ENCODE measurements at places on chromosomes 7 and 10. TPM values are rescaled to one million over a fixed set of nuclear protein-coding genes. Genes with fewer than 3 reads are reported as not detected.

The PNLIPRP3 gene
- polyA plus RNA-seq = not detected

The COBL gene
- 9.2 TPM for polyA plus RNA-seq

The PLA2G12B gene
- 1.3 TPM for polyA plus RNA-seq

DNA sequence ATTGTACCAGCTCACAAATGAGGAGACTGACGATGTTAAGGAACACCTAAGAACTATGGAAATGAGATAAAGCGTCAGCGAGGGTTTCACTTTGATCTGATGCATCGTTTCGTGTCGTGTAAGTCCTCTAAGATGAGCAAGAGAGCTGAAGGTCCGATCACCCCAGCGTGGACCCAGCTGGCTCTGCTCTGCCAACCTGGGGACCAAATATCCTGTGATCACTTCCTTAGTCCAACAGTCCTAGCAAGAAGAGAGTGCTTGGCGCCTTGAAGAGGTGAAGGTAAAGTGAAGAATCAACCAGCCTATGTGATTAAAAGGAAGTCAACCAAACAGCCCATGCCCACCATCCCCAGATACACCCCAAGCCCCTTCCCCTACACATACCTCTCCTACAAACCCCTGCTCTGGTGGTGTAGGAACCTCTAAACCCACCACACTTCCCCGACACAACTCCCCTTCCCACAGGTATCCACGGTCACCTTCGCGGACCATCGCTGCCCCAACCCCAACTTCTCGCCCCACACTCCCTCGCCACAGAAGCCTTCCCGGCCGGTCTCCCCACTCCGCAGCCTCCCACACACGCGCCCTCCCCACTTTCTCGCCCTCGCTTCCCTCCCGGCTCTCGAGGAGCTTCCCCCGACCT is 722 bp downstream of the UPF2 start:
- no peak for DNase-seq

- DNase-seq = no peak
Observed at GRCh38 chr7:77570330-77571011, 33.4 kb downstream of the PTPN12 start.

DNA sequence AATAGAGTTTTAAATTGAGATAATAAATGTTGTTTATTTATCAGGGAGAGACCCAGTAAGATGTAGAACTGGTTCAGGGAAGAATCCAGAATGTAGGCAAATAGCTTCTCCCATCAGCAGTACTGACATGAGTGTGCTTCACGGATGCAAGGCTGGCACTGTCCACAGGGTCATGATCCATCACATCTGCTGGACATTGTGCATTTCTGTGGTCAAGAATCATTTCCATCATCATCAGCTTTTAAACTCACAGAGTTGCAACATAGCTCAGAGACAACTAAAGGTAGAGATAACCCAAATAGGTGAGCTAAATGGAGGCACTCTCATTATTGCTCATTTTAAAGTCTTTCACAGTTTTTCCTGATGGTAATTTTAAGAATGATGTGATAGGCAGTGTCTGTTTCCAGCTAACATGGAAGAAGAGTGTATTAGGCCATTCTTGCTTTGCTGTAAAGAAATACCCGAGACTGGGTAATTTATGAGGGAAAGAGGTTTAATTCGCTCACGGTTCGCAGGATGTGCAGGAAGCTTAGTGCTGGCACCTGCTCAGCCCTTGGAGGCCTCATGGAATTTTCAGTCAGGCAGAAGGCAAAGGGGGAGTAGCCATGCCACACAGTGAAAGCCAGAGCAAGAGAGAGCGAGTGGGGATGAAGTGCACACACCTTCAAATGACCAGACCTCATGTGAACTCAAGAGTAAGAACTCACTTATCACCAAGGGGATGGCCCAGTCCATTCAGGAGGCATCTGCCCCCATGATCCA is 80.8 kb downstream of the INPP5A start:
- no peak for DNase-seq

- peak; percentile 52 for DNase-seq
Observed at GRCh38 chr7:75579899-75580298, 87.8 kb downstream of the SPDYE5 start.

DNA sequence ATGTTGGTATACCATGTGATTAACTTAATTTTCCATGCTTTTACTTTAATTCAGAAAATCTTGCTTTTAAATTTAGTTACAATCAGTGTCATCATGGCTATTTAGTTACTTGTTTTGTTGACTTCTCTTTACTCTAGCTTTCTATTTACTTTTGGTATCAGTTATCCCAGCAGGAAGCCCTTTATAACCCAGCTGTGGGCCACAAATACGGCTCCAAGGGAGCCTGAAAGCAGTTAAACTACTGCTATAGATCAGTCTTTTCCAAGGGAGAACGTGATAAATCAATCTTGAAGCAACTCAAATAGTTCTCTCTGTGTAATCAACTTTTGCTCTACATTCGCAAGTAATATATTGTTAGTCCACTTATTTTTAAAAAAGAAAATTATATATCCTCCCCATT is 287.4 kb downstream of the CACNA2D1 start:
- DNase-seq = no peak

GRCh38 chr10:89393898-89394297 is 1.5 kb downstream of the IFIT1 start:
- DNase-seq = no peak

DNA sequence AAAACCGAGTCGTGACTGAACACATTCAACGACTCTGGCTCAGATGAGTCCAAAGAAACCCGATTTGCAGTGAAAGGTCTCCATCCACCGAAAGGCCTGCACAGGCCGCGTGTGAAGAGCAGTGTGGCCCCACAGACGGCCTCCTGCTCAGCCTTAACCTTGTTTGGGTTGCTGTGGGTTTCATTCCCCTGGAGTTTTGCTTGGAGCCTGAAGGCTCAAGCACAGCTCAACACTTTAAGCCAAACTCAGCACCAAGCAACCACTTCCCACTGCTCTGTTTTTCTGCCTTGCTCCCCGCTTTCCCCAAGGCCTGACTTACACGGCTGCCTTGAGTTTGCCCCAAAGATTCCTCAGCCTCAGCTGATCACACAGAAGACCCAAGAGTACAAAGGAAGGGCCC is 398.2 kb upstream of the NFE2L3 start:
- DNase-seq = no peak

GRCh38 chr10:92082583-92083280 is 159.2 kb downstream of the BTAF1 start:
- no peak for DNase-seq

DNA sequence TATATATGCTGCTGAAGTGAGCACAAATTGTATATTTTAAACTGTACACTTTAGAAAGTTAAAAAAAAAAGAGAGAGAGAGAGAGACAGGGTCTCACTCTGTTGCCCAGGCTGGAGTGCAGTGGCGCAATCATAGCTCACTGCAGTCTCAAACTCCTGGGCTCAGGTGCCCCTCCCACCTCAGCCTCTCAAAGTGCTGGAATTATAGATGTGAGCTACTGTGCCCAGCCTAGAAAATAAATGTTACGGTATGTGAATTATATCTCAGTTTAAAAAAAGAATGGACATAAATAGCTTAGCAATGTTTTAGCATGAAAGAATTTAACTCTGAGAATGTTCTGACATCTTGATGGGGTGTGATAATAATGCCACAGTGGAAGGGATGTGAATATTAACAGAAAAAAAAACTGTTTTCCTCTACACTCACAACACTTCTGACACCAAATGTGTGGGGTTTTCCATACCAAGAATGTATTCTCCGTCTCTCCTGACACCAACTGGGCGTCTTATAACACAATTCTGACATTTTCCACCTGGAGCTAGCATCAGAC is 162.1 kb downstream of the PLCE1 start:
- DNase-seq = no peak

DNA sequence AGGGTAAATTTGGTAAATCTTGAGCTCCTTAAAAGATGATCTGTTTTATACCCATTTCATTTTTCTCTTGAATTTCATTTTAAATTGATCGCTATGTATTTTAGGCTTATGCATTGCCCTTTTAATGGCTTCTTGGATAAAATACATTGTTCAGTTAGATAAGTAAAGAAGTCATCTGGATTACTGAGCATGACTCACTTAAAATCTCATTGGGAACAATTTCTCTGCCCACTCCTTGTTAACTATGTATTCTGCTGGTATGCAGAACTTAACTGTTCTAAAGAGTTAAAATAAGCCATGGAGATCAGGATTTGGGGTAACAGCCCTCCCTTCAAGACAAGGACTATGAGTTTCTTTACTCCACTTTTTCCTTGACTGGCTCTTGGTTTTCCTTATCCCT is 134.2 kb downstream of the SND1 start:
- no peak for DNase-seq

DNA sequence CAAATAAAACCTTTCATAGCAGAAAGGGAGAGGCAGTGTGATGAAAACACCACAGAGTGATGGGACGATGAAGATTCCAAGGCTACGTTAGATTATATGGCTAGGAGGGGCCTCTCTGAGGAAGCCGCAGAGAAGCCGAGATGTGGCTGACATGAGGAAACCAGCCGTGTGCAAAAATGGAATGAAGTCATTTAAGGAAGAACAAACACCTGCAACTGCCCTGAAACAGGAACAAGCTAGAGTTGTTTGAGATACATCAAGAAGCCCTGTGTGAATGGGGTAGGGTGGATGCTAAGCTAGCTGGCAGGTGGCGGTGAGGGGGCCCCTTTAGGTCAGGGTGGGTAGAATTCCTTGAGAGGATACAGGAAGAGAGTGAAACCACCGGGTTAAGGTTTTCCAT is 129.5 kb downstream of the KLF6 start:
- DNase-seq = no peak

GRCh38 chr10:50387007-50387731 is 135.9 kb upstream of the ASAH2 start:
- DNase-seq = no peak

GRCh38 chr7:36514289-36515243 is 124.9 kb downstream of the ANLN start:
- no peak for DNase-seq
